Pons (tissue), 1 donor: ENCODE measurements at places on chromosomes 4 and X.

- DNase-seq, result no peak
Measured at GRCh38 chr4:150743564-150744342, 161.8 kb downstream of the MAB21L2 start.

- no peak for DNase-seq
Measured at GRCh38 chr4:112381996-112382692, 85.0 kb downstream of the ALPK1 start.

DNA sequence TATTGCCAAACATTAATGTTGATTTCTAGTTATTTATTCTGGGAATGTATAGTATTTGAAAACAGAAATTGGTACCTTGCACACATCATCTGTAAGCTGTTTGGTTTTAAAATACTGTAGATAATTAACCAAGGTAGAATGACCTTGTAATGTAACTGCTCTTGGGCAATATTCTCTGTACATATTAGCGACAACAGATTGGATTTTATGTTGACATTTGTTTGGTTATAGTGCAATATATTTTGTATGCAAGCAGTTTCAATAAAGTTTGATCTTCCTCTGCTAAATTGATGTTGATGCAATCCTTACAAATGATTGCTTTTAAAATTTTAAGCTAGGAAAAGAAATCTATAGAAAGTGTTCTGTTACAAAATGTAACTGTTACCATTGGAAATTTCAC is 30.8 kb upstream of the FMR1NB start:
- DNase-seq, result no peak

- DNase-seq, result no peak
Measured at GRCh38 chr4:56465599-56466295, 1.7 kb upstream of the SRP72 start.

GRCh38 chr4:8613421-8614364 is 21.1 kb downstream of the CPZ start:
- no peak for DNase-seq
